ENCODE measurements at places on chromosomes 13 and 19.
A peak's percentile ranks its signal among the peaks of the same experiment; 100 is the strongest.

DNA sequence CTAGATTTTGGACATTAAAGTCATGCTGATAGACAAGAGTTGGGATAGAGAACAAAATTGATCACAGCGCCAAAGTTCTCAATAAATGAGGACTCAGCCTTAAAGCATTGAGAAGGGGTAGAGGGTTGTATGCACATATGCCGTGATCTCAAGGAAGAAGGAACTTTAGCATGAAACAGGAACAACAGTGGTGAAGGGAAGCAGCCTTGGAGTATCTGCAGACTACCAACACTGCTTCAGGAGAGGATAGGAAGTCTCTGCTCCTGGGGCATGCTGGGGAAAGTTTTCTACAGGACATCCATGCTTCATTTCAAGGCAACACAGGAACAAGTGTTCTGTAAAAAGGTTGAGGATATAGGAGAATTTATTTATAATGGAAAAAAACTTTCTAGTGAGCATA, 111.9 kb upstream of the MLNR start:
- no peak for DNase-seq

DNA sequence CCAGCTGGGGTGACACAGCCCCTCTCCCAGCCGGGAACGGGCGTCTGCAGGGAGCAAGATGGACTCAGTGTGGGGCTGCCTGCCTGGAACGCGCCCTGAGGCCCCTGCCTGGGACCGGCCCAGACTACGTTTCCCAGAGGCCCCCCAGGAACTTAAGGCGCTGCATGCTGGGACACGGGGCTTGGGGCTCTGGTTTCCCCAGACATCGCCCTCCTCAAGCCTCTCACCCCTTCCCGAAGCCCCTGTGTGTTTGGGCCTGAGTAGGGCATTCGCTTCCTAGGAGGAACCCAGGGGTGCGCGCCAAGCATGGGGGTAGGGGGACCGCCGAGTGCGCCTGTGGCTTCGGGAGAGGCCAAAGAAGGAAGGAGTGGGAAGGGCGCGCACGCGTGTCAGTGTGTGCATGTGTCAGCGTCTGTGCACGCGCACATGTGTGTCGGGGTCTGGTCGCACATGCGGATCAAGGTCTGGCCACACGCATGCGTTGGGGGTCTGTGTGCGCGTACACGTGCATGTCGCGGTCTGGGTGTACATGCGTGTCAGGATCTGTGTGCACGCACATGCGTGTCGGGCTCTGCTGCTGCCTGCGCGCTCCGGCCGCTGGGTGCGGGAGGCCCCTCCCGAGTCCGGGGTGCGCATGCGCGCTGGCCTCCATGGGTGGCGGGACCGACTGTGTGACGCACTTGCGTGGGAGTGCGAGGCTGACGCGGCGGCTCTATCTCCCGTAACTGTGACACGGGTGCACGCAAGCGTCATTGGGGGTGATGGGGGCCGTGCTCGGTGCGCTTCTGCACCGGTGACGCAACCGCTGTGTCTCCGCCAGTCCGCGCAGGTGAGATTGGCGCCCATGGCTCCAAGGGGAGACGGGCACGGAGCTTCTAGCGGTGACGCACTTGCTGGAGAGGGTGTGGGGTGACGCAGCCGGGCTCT, 16.2 kb downstream of the ZNF331 start:
- DNase-seq, result no peak

DNA sequence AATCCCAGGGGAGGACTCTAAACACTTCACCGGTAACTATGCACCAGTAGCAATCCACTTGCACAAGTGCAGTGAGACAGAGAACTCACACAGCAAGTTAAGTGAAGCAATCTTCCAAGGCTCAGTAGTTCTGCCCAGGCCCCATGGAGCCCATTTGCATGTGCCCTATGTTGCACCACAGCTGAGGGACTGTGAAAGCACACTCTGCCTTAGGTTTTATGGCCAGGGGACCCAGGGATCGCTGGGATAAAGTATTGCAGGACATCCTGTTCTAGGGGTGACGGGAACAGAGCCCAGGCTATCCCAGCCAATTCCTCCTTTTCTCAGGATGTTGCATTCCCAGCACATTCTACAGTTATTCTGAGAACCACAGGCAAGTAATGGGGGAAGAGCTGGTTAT, 6.0 kb upstream of the AMER2 start:
- no peak for DNase-seq

DNA sequence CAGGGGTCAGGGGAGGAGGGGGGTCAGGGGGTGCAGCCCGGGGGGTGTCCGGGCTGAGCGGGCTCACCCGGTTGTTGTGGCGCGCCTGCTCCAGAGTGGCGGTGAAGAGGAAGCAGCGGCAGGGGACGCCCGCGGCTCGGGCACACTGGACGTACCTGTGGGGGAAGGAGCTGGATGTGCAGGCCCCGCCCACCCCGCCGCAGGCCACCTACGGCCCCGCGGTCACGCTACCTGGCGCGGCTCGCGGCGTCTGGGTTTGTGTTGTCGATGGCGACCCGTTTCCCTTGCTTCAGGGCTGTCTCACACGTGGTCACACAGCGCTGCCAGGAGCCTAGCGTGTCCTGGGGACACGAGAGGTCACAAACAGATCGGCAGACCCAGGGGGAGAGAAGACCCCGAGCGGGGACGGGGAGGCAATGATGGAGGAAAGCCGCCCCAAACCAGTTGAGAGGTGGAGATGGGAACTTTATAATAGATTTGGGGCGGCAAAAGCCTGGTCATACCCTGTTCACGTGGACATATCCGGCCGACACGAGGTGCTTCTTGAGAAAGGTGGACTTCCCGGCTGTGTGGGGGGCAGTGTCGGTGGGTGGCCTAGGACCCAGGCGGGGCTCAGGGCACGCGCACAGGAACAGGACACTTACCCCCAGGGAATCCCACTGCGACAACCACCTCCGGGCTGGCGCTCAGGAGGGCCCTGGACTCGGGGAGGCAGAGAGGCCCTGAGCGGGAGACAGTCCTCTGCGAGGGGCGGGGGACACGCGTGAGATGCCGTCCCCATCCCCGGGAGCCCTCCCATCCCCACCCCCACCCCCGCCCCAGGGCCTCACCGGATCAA, 5.6 kb downstream of the PNKP start:
- no peak for DNase-seq

DNA sequence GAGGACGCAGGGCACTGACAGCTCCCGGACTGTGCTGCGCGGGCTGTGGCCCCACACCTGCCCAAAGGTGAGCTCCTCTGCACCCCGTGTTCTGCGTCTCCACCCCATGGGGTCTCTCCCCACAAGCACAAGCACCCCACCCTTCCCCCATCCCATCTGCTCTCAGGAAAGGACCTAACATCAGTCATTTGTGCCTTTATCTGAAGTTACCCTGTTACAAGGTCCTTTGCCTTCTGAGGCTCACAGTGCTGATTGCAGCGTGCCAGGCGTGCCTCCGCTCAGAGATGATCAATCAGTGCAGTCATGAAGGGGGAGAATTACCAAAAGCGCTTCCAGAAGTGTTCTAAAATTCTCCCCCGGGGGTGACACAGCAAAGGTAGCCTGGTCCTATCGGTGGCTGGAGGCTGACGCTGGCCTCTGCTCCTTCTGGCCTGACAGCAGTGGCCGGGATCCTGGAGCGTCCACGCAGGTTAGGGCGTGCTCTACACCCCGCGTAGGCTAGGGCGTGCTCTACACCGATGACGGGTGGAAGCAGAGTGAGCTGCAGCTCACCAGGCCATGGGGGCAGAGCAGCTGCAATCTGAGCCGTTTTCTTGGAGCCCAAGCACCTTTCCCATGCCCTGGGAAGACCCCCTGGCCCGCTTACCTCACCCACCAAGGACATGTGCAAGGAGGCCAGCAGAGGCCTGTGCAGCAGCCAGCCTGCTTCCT, 84.7 kb upstream of the TM9SF2 start:
- DNase-seq, result no peak

DNA sequence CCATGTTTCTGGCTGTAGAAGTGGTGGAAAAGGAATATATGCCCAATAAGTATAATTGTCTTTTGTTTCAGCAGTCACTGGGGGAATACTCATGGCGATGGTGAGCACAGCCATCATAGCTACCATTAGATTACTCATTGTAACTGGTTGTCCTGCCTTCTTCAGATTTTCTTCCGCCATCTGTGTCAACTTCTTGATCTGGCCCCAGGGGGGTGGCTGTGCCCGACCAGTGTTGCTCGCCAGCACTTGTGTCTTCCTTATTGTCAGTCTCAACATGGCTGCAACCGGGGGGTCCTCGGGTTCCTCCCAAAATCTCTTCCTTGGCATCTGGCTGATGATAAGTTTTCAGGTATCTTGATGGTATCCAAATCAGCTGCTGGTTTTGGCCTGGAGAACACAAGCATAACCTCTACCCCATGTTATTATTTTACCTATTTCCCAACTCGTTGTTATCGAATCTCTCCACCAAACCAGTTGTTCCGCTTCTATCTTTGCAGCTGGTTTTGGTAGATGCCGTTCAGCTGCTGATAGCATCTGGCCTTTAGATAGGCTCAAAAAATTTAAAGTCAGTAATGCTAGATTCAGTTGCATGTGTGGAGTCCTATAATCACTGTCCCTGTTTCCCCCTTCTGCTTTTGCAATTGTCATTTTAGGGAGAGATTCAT, 23.0 kb upstream of the IL17D start:
- DNase-seq, result no peak

DNA sequence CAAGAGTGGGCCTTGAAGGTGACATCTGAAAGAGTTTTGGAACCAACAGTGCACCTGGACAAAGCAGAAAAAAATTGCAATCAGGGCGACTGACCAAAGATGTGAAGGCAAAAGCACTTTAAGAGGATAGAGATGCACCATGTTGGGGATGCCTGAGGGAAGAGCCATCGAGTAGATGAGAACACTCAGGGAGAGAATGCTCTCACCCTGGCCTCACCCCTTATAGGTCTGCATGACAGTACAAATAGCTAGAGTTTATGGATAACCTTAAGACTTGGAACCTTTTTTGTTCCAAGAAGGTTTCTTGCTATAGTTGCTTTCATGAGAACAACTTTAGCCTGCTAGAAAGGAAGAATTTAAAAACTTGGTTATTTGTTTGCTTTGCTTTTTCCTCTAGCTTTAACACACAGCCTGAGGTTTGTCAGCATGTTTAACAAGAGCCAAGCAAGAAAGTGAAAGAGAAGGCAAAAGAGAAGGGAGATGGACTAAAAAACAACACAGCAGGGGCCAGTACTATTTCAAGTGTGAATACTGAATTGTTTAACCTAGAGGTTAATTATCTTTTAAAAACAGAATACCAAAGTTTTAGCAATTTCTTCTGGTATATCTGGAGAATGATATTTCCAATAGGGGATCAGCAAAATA, 418.9 kb downstream of the DIAPH3 start:
- DNase-seq, result no peak

DNA sequence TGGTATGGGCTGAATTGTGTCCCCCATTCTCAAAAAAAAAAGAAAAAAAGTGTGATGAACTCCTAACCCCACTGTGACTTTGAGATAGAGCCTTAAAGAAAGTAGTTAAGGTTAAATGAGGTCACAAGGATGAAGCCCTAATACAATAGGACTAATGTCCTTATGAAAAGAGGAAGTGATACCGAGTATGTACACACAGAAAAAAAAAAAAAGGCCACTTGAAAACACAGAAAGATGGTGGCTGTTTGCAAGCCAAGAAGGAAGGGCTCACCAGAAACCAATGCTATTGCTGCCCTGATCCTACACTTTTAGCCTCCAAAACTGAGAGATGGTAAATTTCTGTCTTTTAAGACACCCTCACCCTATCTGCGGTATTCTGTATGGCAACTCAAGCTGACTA, 955.6 kb downstream of the PCDH17 start:
- DNase-seq, result no peak

DNA sequence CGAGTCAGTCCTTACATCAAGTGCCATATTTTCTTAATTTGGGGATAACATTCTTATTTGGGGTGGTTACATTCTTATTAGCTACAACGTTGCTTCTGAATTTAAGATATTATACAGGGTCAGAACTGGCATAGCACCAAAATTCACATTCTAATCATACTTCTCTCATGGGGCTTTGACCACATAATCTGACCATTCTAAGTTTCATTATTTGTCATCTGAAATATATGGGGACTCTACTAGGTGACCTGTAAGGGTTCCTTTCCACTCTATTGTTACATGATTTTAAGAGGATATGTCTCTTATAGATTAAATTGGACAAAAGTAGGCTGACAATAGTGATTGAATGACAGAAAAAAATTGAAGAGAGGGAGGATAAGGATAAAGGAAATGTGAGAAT, 536.5 kb downstream of the KCTD12 start:
- DNase-seq, result no peak

GRCh38 chr13:40330950-40331349, 335.5 kb downstream of the FOXO1 start:
- no peak for DNase-seq

DNA sequence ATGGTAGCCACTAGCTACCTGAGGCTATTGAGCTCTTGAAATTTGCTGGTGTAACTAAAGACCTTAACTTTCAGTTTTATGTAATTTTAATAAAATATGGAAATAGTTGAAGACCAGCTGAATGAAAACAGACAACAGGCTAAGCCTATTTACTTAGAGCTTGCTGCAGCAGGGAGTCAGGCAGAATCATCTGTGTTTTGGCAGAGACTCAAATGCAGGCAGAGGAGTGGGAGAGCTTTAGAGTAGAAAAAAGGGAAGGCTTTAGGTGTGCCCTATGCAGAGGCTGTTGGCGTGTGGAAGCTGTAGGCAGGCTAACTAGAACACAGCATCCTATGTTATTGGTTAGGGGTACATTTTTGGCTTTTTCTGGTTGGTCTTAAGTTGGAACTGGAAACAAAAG, 304.9 kb upstream of the NBEA start:
- DNase-seq, result no peak

- DNase-seq, result peak; percentile 14
Measured at GRCh38 chr13:25860862-25861261, 191.0 kb downstream of the SHISA2 start.

All from AG04449 (cell line).